Natural killer cell treated with Interleukin-12 subunit alpha and Interleukin-12 subunit beta and Interleukin-15 and Interleukin-18, amount 100 ng/mL, for 72 hours (primary cell): ENCODE measurements at places on chromosomes 6 and 20.

DNA sequence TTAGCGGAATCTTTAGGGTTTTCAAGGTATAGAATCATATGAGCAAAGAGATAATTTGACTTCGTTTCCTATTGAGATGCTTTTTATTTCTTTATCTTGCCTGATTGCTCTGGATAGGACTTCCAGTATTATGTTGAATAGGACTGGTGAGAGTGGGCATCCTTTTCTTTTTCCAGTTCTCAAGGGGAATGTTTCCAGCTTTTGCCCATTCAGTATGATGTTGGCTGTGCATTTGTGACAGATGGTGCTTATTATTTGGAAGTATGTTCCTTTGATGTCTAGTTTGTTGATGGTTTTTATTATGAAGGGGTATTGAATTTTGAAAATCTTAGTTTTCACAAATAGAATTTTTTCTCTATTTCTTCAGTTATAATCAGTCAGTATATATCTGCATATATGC, 656.6 kb upstream of the MAP3K7 start:
- DNase-seq, result no peak
- no peak overlapping the region for H3K27ac ChIP-seq
- no peaks in the 10 kb centered on the region for H3K4me1 ChIP-seq
- H3K27me3 ChIP-seq, result no peaks in the 10 kb centered on the region
- H3K36me3 ChIP-seq, result no peaks in the 10 kb centered on the region

DNA sequence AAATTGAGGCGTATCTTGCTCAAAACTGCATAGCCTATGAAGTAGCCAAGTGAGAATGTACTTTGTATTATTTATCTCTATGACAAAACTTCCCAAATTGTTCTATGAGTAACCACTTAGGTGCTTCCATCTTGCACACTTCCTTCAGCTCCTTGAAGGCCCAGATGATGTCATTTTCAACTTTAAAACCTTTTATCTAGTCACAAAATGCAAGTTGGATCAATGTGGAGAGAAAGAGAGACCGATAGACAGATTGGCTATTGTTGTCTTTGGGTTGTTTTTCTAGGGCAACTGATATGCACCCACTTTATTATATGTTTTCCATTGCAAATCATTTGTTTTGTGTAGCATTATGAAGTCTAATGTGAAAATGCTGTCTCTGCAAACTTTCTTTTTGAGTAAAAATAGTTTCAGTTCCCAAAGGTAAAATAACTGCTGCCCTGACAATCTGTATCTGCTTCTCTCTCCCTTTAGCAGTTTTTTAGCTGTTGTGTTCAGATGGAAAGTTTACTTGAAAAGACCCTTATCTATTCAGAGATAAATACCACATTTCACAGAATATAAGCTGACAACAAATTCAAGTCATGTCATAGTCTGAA, 73.7 kb upstream of the CITED2 start:
- H3K4me1 ChIP-seq, result no peaks in the 10 kb centered on the region
- H3K36me3 ChIP-seq, result no peaks in the 10 kb centered on the region
- H3K27me3 ChIP-seq, result no peaks in the 10 kb centered on the region
- DNase-seq, result no peak

- no peak overlapping the region for H3K27ac ChIP-seq
- no peaks in the 10 kb centered on the region for H3K27me3 ChIP-seq
- DNase-seq, result no peak
- no peak overlapping the region for H3K4me3 ChIP-seq
- H3K36me3 ChIP-seq, result no peaks in the 10 kb centered on the region
Observed at GRCh38 chr6:144262470-144263369, 22.4 kb upstream of the UTRN start.

DNA sequence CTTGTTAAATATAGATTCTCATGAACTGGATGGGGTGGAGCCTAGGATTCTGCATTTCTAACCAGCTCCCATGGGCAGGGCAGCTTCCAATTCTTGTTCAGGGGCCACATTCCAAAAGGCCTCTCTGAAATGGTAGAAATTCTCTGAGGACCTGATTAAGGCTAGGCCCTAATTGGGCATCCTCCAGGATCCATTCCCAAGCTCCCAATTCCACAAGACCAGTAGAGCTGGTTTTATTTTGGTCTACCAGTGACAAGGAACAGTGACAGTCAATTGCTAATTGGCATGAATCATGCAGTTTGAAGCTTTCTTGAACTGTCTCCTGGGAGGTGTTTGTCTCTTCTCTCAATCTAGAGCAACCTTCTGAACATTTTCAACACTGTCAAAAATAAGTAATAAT, 3.0 kb downstream of the THBD start:
- no peaks in the 10 kb centered on the region for H3K4me1 ChIP-seq
- H3K27me3 ChIP-seq, result peaks cover 58% of the 10 kb centered on the region
- no peak overlapping the region for H3K27ac ChIP-seq
- H3K4me3 ChIP-seq, result no peak overlapping the region
- no peak for DNase-seq

- no peak overlapping the region for H3K4me3 ChIP-seq
- H3K36me3 ChIP-seq, result no peaks in the 10 kb centered on the region
- DNase-seq, result no peak
- H3K27me3 ChIP-seq, result peaks cover 15% of the 10 kb centered on the region
- no peak overlapping the region for H3K27ac ChIP-seq
Observed at GRCh38 chr6:18477301-18477941, 90.3 kb downstream of the RNF144B start.

DNA sequence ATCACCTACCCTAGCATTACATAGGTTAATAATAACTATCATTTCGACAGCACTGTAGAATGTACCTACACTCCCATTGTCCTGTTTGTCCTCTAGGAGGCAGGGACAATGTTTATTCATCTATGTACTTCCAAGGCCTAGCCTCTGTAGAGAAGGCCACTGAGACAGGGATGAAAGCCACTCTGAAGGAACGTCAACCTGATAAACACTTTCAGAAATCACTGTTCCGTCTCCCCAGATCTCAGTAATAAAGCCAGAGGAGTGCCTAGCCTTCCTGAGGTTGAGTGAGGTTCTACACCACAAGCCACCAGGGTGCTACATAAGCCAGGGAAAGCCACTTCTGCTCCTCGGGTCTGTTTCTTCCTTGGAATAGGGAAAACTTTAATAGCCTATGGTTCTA, 44.8 kb downstream of the POPDC3 start:
- H3K4me3 ChIP-seq, result no peak overlapping the region
- H3K36me3 ChIP-seq, result no peaks in the 10 kb centered on the region
- peaks cover 30% of the 10 kb centered on the region for H3K27me3 ChIP-seq
- no peak for DNase-seq
